ENCODE measurements at places on chromosomes 1 and 21.

DNA sequence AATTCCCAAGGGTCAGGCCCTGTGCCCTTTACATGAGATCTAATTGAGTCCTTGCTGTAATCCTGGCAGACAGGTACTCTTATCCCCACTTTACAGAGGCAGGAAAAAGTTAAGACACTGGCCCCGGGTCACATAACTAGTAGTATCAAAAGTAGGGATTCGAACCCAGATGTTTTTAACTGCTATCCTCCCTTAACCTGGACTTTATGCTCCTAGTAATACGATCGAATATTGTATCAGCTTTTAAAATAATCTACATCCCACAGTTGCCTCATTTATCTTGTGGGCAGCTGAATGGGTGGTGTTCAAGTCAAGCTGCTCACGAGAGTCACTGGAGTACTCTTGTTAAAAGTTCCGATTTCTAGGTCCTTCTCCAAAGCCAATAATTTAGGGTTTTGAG lies 25.5 kb upstream of the TMEM51 start:
- no peak for DNase-seq

- peak; percentile 21 for DNase-seq
Measured at GRCh38 chr1:221892301-221892830, 150.5 kb upstream of the DUSP10 start.

DNA sequence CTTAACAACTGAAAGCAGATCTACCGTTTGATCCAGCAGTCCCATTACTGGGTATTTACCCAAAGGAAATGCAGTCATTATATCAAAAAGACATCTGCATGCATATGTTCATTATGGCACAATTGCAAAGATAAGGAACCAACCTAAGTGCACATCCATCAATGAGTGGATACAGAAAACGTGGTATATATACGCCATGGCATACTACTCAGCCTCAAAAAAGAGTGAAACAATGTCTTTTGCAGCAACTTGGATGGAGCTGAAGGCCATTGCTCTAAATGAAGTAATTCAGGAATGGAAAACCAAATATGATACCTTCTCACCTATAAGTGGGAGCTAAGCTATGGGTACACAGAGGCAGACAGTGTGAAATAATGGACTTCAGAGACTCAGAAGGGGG lies 169.3 kb downstream of the ZBTB18 start:
- DNase-seq, result no peak

GRCh38 chr1:154736841-154737240 lies 128.9 kb upstream of the ADAR start:
- DNase-seq, result peak; percentile 74

- DNase-seq, result no peak
Measured at GRCh38 chr1:184940694-184941409, 33.5 kb downstream of the NIBAN1 start.

DNA sequence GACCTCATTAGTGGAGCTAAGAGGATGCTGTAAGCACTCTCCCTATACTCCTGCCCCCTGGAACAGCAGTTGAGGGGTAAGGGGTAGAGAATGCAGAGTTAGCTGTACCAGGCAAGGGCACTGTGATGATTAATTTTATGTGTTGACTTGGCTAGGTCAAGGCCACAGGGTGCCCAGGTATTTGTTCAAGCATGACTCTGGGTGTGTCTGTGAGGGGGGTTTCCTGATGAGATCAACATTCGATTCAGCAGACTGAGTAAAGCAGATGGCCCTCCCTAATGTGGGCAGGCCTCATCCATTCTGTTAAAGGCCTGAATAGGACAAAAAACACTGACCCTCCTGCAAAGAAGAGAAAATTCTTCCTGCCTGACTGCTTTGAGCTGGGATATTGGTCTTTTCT lies 110.8 kb downstream of the KCND3 start:
- DNase-seq, result no peak

DNA sequence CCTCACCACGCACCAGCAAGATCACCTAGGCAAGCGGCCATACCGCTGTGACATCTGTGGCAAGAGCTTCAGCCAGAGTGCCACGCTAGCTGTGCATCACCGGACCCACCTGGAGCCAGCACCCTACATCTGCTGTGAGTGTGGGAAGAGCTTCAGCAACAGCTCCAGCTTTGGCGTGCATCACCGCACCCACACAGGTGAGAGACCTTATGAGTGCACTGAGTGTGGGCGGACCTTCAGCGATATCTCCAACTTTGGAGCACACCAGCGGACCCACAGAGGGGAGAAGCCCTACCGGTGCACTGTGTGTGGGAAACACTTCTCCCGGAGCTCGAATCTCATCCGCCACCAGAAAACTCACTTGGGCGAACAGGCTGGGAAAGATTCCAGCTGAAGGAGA lies 5.0 kb downstream of the ZNF691 start:
- no peak for DNase-seq

GRCh38 chr1:231207437-231207836 lies 33.6 kb upstream of the GNPAT start:
- no peak for DNase-seq

- DNase-seq, result no peak
Measured at GRCh38 chr1:5404412-5405203, 587.6 kb downstream of the NPHP4 start.

- DNase-seq, result no peak
Measured at GRCh38 chr1:184380468-184380867, 6.4 kb upstream of the C1orf21 start.

DNA sequence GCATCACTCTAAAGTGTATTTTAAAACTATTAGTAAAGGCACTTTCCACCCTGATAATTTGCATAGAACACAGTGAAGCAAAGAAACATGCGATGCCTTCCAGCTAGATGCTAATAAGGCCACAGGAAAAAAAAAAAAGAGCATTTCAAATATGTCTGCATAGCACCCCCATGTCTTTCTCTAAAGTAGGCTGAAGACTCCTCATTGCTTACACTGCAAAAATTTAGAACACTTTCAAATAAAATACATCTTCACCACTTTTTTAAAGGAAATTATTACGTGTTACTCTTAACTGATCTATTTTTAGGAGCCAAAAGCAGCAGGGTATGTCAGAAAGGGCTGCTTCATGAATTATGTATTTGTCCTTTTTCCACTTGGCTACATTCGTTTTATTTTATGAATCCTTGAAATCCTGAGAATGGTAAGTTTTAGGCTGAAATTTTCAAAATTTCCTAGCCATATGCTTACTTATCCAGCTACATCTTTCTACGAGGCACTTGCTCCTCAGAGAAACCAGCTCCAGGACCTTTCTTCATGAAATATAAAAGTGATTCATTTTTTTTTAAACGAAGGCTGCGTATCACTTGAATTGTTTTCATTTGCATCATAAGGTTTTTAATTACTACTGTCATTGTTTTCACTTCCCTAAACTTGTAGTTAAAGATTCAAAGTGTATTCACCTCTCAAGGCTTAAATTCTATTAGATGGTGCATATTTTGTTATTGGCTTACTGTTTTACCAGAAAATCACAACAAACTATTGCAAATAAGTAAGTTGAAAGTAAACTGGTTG lies 513.0 kb downstream of the PTPRC start:
- no peak for DNase-seq

- peak; percentile 54 for DNase-seq
Measured at GRCh38 chr1:84550826-84551225, 23.4 kb downstream of the CTBS start.

DNA sequence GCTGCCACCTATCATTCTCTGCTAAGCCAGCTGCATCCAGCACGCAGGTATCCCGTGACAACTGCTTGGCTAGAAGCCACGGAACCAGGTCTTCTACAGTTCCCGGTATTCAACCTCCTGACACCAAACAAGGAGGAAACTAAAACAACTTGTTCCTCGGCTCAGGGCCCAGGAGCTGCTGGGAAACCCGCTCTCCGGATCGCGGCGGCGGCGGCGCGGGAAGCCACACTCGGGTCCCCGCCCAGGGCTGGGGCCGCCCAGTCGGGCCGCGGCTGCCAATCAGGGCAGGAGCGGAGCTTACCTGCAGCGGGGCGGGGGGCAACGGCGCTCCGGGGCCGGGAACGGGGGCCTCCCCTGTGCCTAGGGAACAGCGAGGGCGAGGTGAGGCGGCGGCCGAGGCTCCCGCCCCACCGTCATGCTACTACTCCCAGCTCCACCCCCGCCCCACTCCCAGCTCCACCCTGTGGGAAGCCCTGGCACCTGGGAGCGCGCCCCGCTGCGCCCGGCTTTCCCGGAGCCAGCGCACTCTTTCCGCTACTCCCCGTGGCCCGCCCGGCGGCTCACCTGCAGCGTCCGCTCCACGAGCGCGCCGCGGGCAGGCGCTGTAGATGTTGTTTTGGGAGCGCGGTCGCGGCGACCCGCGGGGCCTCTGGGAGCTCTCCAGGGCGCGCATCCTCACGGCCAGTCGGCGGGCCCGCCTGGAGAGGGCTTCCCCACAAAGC lies 12.1 kb downstream of the IL24 start:
- no peak for DNase-seq
